Hematopoietic multipotent progenitor cell (in vitro differentiated cells): ENCODE measurements at places on chromosomes 1 and 21. TPM values are rescaled to one million over a fixed set of nuclear protein-coding genes. Genes with fewer than 3 reads are reported as not detected.

DNA sequence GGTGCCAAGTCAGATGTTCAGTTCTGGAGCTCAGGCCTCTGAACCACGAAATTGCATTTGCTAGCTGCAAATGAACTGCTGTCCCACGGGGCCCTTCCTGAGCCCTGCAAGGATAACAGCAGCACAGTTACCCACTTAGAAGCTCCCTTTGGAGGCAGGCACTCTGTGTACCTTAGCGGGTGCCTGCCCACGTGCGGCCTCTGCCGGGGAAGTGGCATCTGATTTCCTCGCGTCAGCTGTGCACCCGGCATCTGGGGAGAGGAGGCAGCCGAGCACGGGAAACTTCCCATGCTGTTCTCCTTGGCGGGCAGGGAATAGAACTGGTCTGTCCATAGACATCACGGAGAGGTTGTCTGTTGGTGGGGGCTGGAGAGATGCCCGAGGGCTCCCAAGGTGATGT is 148.0 kb upstream of the C1orf174 start:
- no peak for DNase-seq

DNA sequence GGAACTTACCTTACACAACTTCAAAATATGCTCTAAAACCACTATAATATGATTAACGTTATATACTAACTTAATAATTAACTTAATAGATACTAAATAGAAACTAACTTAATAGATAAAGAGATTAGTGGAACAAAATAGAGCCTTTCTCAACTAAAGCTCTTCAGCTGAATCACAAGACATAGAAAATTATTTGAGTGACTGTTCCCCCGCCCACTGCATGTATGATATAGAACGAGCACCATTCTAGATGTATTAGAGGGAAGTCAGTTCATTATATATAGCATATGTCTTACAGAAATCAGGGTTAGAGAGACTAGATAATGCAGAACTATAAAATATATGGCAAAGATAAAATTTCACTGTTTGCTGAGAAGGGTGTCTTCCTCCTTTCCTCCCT is 16.3 kb downstream of the LYPLAL1 start:
- no peak for DNase-seq

GRCh38 chr1:185857442-185857841 is 123.3 kb downstream of the HMCN1 start:
- no peak for DNase-seq

DNA sequence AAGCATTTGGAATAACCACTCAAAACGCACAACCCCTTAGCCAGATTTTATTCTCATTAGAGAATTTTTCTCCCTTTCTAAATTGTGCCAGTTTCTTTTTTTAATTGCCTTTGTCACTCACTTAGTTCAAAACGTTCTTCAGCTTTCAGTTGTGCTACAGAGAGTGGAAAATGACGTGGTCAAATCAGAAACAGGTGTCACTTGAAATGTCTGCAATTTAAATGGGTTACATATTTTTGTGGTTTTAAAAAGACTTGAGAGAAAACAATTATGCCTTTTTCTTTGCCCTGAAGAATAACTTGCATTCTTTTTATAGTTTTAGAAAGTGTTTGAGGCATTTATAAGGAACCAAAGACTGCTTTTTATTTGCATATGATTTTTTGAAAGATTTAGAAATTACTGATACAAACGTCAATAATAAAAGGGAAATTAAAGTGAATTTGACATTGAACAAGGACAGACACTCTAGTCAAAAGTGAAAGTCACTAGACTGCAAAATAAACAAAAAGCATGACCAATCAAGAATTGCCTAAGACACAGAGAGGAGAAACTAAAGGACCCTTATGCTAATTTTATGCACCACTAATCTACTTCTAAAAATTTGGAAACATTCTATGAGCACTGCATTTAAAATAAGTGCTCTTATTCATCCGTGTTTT is 191.0 kb downstream of the TPR start:
- no peak for DNase-seq

DNA sequence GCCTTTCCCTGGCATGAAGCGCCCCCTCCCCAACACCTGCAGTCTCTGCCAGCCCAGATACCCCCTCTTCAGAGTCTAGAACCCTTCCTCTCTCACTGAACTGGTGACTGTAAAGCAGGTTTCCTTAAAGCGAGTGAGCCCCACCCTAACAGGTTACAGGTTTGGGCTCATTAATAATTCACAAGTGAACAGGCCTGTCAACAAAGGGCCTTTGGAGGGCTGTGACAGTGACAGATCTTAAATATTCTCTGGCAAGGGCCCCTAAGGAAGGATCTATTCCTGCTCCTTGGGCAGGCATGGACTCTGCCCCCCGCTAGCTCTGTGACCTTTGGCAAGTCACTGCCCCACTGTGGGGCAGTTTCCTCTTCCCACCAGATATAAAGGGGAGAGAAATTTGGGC is 5.6 kb upstream of the TTC39A start:
- DNase-seq: no peak

Gene FAM3B
- total RNA-seq: under 0.01 TPM

DNA sequence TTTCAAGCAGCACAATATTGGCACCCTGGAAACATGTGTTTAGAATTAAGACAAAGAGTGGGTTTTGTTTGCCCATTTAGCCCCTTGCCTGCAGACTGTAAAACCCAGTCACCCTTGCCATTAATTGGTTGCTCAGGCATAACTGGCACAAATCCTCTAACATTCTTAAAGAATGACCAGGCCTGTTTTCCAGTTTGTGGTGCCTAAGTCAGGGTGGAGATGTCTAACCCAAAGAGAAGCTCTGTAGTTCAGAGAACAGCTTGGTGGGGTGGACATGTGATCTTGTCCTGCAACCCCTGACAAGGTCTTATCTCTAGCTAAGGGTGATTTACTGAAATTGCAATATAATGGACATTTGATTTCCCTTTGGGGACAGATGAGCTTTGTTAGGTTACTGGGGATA is 8.8 kb upstream of the ANGPTL7 start:
- no peak for DNase-seq

Gene BEND5
- 9.2 TPM for total RNA-seq

Gene HFM1
- 2.4 TPM for total RNA-seq

Gene PTPRC
- 281 TPM for total RNA-seq

Gene TMEM269
- under 0.01 TPM for total RNA-seq

- DNase-seq: no peak
These were observed 6.0 kb upstream of the SF3A3 start for GRCh38 chr1:37995751-37996345.

GRCh38 chr1:30788580-30789387 is 31.2 kb upstream of the LAPTM5 start:
- no peak for DNase-seq

- no peak for DNase-seq
These were observed 108.9 kb upstream of the POGK start for GRCh38 chr1:166730299-166730888.

Gene OR2M3
- 0.27 TPM for total RNA-seq
